ENCODE measurements at places on chromosomes 1 and 21.

DNA sequence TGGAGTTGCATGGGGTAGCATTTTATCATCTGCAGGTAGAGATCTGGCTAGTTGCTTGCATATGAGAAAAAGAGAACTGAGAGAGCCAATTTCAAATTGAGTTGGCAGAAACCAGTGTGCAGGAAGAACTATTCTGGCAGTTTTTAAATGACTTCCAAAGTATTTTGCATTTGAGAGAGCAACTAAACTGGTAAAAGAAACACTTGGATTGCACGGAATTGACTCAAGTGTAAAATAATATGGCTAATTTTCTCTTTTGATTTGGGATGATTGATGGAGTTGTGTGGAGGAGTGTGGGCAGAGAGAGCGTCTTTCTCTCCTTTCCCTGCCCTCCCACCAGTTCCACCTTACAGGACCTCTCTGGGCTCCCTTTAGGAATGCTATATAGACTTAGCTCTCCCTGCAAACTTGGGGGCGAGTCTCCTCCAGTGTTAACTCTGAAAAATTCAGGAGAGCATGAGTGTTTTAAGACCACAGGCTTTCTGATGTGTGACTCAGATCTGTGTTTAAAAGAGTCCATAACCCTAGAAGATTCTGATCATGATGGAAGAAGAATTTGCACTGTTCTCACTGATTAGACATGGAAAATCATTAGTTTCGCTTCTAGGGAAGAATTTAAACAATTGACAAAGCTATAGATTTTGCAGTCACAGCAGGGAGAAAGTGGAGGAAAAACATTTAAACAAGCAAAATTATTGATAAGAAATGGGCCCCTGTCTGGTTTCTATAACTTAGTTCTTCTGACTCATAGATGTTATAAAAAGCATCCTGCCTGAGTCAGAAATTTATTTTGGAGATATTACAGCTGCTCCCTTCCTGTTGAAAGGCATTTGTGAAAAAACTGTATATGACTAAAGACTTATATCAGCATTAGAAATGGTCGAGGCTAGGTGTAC is 24.9 kb upstream of the CTBS start:
- no peak for DNase-seq

- DNase-seq: no peak
Measured at GRCh38 chr1:205407970-205408369, 13.9 kb downstream of the LEMD1 start.

- DNase-seq: no peak
Measured at GRCh38 chr1:50697440-50698421, 262.3 kb downstream of the FAF1 start.

DNA sequence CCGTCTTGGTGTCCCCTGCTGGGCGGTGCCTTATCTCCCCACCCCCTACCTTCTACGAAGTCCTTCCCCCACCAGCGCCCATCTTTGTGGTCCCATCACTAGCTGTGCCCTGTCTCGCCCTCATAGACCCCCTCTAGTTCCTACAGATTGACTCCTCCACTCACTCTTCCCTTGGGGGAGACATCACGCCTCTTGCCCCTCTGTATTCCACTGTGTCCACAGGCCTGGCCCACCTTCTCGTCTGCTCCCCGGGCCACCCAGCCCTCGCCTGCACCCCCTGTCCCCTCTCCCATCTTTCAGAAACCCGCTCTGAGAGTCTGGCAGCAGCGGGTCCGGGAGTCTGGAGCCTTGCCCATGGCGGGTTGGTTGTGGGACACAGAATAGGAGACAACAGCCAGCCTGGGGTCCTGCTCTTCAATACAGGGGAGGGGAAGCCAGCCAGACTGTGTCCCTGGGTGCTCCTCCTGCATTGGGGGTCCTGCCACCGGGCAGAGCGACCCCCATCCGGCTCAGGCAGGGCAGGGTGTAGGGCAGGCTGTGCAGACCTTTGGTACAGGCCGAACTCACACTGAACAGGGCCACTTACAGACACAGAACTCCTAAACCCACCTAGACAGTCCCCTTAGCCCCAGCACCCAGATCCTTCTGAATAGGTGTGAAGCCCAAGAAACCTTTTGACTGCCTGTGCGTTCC is 1.1 kb downstream of the RNF187 start:
- peak; percentile 36 for DNase-seq

GRCh38 chr1:34923490-34923889 is 6.0 kb downstream of the DLGAP3 start:
- no peak for DNase-seq

GRCh38 chr1:43806183-43806582 is 98.8 kb downstream of the ST3GAL3 start:
- no peak for DNase-seq
